ENCODE measurements at places on chromosomes 3 and 15.

GRCh38 chr15:66763186-66764071 lies 61.4 kb downstream of the SMAD6 start:
- no peak for DNase-seq

GRCh38 chr15:29143909-29144635 lies 125.5 kb downstream of the NSMCE3 start:
- no peak for DNase-seq

DNA sequence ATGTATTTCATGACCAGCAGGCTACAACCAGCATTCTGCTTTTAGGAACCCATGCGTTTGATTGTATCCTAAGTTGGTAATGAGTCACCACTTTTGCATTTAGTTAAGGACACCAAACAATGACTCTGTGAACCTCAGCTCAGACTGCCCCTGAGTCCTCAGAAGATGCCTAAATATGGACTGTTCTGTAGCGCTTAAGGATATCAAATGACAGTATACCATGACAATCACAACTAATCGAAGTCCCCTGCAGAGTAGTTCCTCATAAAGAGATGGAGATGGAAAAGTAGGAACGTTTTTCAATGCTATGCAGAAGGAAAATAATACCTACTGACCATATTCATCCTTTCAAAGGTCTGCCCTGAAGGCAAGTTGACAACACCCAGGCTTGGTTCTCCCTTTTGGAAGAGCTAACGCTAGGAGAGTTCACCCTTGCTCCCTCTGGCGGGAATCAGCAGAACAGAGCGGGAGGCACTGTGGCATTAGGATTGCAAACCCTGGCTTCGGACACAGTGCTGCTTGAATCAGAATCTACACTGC lies 508.6 kb downstream of the FHIT start:
- no peak for DNase-seq

GRCh38 chr15:81819924-81820635 lies 225.7 kb downstream of the MEX3B start:
- DNase-seq: no peak

GRCh38 chr15:71880276-71880675 lies 69.9 kb downstream of the NR2E3 start:
- DNase-seq: no peak
